ENCODE measurements at places on chromosomes 5 and 9.

DNA sequence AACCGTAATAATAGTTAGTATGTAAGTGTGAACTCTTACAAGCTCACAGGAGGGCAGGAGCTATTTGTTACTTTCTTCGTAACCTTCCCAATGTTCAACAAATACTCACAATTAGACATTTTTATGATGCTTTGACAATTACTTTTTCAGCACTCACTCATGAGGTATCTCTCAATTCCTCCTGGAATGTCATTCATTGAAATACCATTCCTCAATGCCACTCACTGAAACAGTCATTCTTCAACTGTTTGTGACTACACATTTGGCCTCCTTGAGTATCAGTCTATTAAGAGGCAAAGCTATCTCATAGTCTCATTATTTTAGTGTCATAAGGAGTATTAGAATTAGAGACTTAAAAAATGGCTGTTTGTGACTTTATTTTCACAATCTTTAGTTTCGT lies 734.1 kb upstream of the DMAC1 start:
- DNase-seq, result no peak

DNA sequence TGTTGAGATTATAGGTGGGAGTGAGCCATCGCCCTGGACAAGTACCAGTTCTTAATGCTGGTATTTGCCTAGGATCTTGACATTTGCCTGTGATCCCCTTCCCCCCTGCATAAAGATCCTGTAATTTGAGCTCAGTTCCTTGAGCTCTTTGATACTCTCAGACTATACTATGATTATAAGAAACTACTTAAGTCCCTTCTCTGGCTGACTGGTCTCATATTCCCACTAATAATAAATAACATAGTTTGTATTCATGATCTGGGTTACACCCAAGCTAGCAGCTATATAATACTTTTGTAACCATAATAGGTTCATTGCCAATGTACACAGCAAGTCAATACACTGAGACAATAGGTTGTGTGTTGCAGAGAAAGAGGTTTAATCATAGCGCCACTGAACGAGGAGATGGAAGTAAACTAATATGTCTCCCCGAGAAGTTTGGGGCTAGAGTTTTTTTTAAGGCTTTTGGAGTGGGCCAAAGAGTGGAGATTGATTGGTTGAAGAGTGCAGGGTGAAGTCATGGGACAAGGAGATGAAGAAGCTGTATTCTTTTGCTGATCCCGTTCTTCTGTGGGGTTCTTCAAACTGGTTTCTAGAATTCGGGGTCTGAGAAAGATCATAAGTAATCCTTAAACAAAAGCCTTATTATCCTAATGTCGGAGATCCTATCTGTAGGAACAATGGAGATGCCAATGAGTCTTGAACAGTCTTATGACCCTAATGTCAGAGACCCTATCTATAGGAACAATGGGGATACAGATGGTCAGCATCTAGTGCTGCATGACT lies 20.7 kb upstream of the SHOC1 start:
- DNase-seq, result no peak

GRCh38 chr5:168438349-168438748 lies 47.9 kb upstream of the RARS1 start:
- no peak for DNase-seq

DNA sequence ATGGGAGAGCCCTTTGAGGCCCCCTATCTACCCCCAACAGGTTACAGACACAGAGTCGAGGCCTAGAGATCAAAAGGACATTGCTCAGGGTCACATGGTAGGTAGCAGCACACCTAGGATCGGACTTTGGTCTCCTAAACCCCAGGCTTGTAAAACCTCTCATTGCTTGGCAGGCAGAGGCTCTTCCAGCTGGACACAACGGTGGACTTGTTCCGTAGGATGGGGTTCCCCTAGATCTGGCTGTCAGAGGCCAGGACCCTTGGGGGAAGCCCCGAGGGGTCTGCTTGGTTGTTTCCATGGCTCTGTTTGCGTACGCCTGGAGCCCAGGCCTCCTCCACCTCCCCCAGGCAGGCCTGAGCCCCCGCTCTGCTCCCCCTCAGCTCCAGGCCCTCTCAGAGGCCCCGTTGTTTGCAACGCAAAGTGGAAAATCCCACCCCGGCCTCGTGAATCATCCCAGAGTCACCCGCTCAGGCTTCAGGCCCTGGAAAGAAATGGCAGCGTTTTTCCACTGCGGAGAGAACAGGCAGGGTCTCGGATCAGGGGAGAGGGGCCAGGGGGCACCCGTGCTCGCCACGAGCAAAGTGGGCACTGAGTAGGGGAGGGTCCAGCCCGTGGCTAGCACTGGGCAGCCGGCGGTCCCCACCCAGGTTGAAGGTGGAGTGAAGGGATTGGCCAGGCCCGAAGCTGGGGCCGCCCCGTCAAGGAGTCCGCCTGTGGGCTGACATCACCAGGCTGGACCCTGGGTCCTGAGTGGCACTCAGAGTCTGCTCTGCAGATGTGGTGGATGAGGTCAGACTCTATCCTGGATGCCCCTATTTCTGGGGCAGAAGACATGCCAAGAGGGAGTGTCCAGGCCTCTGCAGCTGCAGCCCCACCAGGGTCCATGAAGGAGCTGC lies 19.8 kb downstream of the COL27A1 start:
- no peak for DNase-seq

DNA sequence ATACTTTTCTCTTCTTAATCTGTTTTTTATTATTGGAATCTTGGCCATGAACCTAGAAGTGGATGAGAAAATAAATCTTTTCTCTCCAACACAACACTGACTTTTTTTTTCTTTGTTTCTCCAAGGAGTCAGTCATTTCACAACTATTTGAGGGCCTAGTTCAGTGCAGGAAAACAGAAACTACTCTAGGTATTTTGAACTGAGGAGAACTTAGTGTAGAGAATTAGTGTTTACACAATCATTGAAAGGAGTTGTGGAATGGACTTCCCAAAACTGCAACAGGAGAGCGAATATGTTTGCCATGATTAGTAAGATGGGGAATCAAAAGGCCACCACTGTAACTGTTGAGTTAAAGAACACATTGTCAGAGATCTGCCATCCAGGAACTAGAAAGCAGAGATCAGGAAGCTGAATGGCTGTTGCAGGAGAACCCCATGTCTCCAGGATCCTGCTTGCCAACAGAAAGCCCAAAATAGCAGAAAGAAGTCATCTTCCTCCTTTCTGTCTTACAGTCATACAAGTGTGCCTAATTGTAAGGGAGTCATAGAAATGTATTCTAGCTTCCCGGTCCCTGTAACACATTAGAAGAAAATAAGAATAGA lies 20.3 kb upstream of the PCDH1 start:
- no peak for DNase-seq

- DNase-seq, result no peak
These were observed 10.6 kb downstream of the NIPAL4 start for GRCh38 chr5:157470631-157471030.

DNA sequence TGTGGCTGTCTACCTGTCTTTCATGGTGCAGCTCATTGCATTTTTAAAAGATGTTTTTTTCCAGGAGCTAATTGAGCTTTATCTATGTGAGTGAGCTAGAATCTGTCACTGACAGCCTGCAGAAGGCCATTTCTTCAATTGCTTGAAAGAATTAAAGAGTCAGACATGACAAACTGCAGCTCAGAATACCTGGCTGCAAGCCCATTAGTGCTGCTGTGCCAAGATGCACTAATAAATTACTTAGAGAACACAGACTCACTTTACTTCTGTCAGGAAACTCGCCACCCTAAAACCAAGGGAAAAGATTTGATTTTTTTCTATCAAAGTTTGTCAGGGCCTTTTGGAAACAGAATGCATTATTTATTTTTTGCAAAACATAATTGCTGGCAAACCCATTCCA lies 368.3 kb downstream of the CAAP1 start:
- DNase-seq, result peak; percentile 10
